ENCODE measurements at places on chromosomes 11 and 22. TPM values are rescaled to one million over a fixed set of nuclear protein-coding genes. Genes with fewer than 3 reads are reported as not detected.

DNA sequence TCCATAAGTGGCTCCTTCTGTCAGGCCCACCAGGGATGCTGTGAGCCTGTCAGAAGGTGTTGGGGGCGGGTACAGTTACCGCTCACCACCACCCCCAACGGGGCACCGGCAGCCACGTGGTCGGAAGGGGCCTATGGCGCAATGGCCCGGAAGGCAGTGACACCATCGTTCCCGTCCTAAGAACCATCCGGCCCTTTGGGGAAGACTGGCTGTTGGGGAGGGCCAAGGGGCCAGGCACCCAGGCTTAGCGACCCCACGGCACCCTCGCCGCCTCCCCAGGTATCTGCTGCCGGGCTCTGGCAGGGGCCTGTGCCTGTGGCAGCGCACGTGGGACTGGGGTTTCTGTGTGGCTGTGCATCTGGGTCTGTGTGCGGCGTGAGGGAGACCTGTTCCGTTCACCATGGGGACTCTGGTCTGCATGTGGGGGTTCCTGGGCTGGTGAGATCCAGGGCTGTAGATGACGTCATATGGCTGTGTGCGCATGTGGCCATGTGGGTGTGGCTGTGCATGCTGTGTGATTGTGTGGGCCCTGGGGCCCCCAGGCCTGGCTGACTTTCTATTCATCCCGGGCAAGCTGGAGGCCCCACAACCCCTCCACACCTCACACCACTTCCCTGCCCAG is 717 bp downstream of the OSM start:
- no peak for DNase-seq

DNA sequence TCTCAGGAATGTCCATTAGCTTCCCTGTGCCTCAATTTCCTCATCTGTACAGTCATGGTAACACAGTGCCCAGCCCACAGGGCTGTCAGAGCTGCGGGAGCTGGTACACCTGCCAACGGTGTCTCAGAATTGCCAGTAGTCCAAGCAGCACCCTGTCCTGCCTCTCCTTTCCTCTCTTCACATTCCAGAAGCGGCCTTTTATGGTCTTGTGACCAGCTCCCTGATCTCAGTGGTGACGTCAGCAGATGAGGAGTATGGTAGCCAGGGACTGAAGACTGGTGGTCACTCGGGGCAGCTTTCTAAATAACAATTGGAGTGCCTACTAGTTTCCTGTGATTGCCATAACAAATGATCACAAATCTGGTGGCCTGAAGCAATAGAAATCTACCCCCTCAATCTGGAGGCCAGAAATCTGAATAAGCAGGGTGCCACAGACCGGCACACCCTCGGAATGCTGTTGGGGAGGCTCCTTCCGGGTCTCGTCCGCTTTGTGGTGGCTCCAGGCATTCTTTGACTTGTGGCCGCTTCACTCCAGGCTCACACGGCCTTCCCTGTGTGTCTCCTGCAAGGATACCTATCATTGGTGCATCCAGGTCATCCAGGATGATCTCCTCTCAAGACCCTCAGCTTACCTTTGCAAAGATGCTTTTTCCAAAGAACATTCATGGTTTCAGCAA is 2.1 kb downstream of the FADD start:
- peak; percentile 40 for DNase-seq

KCTD14 gene
- 0.51 TPM for total RNA-seq

DNA sequence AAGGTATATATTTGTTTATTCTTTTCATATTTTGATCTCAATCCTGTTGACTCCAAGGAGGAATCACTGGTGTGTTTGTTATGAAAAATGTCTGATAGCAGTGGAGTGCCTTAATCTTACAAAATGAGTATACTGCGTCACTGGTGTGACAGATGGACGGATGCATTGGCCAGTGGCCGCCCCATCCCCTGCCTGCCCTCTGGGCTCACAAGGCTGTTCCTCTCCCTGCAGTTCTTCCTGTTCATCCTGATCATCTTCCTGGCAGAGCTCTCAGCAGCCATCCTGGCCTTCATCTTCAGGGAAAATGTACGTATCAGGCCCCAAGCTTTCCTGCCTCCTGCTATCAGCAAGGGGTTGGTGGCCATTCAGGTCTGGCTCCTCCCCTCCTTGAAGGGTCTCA is 32.9 kb downstream of the TP53I11 start:
- DNase-seq = no peak

DNA sequence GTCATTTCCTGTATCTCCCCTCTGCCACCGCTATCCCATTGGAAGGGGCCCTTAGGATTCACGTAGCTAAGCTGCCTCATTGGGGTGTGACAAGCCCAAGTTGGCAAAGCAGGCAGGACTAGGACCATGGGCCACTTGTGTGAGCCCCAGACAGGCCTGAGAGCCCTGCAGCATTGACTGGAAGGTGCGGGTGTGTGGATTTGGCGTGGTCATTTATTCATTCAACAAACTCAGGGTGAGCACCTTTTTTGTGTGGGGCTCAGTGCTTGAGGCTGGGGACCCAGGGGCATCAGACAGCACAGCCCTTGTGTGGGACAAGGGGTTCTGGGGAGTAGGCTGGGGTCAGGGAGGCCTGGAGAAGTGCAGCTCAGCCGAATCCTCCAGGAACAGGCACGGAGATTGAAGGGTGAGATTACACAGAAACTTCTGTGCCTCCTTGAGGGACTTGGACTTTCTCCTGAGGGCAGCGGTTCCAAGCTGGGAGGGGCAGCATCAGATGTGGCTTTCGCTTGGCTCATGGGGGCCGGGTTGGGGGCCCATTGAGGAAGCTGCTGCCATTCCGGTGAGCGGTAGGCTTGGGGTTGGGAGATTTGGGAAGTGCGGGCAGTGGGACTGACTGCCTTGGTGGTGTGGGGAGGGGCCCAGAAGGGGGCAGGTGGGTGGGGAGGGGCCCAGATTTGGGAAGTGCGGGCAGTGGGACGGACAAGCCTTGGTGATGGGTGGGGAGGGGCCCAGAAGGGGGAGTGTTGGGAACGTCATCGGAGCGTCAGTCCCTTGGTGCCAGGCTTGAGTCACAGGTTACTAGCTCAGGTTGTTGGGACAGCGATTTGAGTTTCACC is 11.9 kb downstream of the MGAT3 start:
- DNase-seq = no peak

DNA sequence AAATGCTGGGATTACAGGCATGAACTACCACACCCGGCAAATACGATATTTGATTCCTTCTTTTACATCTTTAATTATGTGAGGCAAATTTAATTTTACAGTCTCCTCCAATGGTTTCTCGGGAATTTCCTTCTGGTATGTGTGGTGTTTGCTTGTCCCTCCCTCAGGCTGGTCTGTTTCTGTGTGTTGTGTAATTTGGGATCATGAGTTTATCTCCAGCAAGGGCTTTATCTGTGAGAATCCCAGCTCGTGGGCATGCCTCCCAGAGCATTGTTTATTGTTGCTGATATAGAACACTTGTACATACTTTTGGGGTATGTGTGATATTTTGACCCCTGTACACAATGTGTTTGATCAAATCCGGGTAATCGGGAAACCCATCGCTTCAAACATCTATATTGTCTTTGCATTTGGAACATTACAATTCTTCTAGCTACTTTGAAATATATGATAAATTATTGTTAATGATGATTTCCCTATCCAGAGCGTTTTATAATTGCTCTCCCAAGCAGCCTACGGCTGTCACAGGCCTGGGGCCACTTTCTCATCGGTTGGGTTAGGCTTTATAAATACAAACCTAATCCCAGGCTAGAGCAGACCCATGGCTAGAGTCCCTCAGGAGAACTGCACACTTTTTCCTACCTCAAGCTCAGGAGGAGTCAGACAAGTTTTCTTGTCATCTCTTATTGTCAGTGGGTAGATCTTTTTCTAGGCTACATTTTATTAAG is 15.0 kb upstream of the PRR5 start:
- no peak for DNase-seq

GRCh38 chr22:42654436-42655073 is 5.4 kb upstream of the CYB5R3 start:
- no peak for DNase-seq

GRCh38 chr11:121656328-121657090 is 203.7 kb upstream of the SORL1-AS1 start:
- DNase-seq = no peak

DNA sequence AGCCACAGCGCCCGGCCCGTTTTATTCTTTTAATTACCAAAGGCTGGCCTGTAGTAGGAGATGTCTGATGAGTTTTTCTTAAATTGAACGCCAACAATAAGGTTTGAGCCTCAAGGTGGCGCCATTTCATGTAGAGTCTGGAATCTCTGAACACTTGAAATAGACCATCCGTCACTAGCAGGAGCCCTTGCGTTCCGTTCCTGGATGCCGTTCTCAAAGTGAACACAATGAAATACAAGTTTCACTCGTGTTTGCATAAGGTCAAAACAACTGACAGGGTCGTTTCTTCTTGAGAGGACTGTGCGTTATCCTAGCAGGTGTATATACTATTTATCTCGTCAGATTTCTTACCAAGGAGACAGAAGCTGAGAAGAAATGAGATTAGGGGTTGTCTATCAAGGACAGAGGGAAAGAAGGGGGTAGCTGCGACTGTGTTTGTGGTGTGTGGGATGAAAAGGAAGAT is 18.7 kb upstream of the SCGB1D1 start:
- DNase-seq = peak; percentile 90

GRCh38 chr22:31492151-31492550 is 2.5 kb upstream of the EIF4ENIF1 start:
- no peak for DNase-seq

GSTT2B gene
- total RNA-seq = 1.4 TPM

- no peak for DNase-seq
These were observed 48.5 kb upstream of the DDI1 start for GRCh38 chr11:103987629-103988594.

GRCh38 chr11:130201026-130201425 is 41.4 kb downstream of the ST14 start:
- no peak for DNase-seq

DNA sequence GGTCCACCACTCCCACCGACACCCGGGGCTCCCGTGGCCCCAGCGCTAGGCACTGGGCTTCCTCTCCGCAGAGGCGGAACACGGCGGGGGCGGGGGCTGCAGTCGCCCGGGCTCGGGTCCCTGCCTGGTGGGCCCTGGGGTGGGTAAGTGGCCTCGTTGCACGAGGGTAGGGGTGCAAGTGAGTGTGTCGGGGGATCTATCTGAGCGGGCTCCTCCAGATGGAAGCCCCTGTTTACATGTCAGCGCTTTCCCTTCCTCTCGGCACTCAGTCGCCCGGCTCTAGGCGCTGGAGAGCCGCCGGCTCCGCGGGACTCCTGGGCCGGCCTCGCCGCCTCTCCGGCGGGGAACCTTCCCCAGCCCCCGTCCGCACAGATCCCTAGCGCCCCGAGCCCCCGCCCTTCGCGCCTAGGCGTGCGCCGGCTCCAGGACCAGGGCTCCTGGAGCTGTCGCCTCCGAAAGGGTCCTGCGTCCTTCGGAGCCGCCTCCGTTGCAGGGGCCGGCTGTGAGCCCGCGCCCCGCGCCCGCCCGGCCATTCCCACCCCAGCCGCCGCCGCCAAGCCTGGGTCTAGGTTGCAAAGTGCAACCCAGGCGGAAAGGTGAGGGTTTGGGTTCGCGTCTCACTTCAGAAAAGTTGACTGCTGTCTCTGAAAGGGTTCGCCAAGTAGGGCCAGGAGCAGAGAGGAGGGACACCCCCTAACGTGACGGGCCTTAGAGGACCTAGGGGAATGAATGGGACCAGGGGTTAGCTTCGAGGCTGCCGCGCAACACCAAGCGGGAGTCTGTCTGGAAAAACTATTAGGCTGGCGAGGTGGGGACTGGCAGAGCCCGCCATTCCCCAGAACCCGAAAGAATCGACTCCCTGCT is 978 bp downstream of the FLI1 start:
- peak; percentile 33 for DNase-seq

- peak; percentile 53 for DNase-seq
These were observed 2.2 kb downstream of the SLC3A2 start for GRCh38 chr11:62882788-62883501.

GRCh38 chr22:23240639-23241389 is 60.5 kb downstream of the BCR start:
- DNase-seq = peak; percentile 81

DNA sequence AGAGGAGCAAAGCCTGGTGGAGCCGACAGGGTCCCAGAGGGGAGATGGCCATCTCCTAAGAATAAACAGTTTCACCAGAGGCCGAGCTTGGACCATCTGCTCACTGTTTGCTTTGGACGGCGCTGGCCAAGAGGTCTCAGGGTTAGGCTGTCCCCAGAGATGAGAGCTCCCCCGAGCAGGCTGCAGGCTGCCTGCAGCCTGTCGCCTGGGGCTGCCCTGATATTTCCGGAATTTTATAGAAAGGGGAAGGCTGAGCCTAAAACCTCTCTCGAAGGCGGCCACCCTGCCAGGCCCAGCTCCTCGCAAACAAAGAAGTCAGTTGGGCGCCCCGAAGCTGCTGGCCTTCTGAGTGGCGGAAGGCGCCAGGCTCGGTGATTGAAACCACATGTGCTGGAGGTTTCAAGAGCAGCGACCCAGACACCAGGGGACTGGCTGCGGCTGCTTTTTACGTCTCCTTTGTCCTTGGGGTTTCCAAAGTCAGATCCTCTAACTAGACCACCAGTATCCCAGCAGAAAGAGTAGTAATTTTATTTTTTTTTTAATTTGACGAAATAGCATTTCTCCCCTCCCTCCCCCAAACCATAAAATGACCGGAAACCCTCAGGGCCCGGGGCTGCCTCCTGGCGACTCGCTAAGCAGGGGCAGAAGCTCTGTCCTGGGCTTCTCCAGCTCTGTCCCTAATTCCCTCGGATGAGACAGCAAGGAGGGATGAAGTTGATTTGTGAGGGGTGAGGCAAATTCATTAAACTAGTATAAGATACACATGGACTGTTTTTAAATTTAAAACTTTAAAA is 57.4 kb downstream of the CLMP start:
- peak; percentile 52 for DNase-seq

- DNase-seq = no peak
These were observed 3.9 kb downstream of the SLC1A2 start for GRCh38 chr11:35415487-35415886.

GRCh38 chr11:130858215-130858614 is 58.1 kb downstream of the SNX19 start:
- DNase-seq = peak; percentile 44

GRCh38 chr22:20531404-20532201 is 24.2 kb downstream of the MED15 start:
- peak; percentile 83 for DNase-seq

GRCh38 chr11:27266125-27266524 is 96.9 kb downstream of the CCDC34 start:
- no peak for DNase-seq

SLC29A2 gene
- 2.3 TPM for total RNA-seq

TRIOBP gene
- total RNA-seq = 165 TPM

- no peak for DNase-seq
These were observed 35.6 kb downstream of the PRDM11 start for GRCh38 chr11:45181889-45182550.

GRCh38 chr11:123158033-123159003 is 36.7 kb downstream of the CLMP start:
- DNase-seq = no peak

Data from dermis blood vessel endothelial cell (primary cell).